ENCODE measurements at places on chromosomes 6 and 20.

DNA sequence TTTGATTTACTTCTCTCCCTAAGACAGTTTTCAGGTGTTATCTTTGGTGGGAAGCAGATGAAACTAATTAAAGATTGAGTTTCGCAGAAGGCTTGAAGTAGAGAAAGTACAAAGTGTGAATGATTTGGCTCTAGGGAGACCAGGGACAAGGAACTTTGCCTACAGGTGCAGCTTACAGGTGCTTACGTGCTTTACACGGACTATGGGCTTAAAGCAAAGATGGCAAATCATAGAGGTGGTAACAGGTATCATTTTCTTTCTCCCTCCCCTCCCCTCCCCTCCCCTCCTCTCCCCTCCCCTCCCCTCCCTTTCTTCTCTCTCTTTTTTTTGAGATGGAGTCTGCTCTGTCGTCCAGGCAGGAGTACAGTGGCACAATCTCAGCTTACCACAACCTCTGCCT is 136.3 kb downstream of the SLC35B3 start:
- no peak for DNase-seq

DNA sequence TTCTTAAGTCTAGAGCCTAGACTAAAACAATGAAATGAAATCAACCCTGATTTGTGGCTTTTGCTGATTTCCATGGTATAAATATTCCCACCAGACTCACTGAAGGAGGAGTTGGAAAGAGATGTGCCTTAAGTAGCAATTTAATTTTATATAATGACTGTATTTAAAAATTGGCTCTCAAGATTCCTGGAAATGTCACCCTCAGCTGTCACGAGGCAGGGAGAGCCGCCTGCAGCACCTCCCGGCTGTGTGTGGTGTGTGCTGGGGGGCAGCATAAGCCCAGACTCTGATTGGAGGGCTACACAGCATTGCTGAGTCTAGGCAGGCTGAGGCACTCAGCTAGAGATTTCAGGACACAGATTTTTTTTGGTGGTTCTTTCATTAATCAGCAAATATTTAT is 40.6 kb upstream of the TMEM181 start:
- DNase-seq: no peak

DNA sequence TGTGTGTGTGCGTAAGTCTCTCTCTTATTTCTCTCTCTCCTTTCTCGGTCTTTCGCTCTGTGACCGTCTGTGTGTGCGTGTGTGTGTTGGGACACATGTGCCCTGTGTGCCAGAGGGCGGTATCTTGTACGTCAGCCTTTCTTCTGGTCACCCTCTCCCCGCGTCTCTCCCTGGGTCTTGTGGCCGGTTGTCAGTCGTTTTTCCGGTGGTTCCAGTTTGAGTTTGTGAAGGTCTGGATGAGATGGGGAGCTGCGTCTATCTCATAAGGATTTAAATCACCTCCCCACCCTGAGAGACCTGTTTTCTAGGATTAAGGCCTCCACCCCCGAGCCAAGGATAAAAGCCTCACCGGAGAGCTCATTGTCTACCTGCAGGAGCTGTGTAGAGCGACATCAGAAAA is 295.5 kb upstream of the ZNF337 start:
- DNase-seq: no peak

GRCh38 chr6:160955508-160956295 is 35.9 kb upstream of the MAP3K4 start:
- DNase-seq: no peak

- no peak for DNase-seq
These were observed 87.3 kb downstream of the FAM120B start for GRCh38 chr6:170393807-170394399.

DNA sequence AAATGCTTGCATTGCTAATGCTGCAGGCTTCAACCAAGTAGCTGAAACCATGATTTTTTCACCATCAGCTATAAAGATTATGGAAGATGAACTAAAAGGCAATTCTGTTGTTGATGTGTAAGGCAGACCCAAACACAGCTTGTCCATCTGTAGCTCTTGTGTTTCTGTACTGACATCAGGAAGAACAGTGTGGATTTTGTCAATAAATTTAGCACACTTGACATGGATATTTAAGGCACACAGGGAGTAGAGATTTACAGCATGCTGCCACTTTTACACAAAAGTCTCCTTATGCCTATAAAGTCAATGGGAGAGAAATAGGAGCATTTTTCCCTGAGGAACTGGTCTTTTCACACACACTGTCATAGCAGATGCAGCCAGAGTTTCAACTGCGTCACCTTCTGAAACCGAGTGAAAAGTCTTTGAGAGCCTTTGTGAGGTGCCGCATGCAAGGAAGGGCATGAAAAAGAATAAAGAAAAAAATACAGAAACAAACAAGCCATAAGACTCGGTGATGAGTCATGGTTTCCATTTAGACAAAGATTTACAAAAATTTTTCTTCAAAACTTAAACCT is 261.4 kb upstream of the TFAP2D start:
- DNase-seq: no peak

- no peak for DNase-seq
These were observed 561.3 kb upstream of the CDH4 start for GRCh38 chr20:60690771-60691170.

- DNase-seq: no peak
These were observed 57.9 kb downstream of the VEGFA start for GRCh38 chr6:43827898-43828297.

- DNase-seq: peak; percentile 61
These were observed 968 bp upstream of the ZMYND8 start for GRCh38 chr20:47357296-47358038.

- peak; percentile 2 for DNase-seq
These were observed 99.4 kb downstream of the BFSP1 start for GRCh38 chr20:17431621-17432364.

DNA sequence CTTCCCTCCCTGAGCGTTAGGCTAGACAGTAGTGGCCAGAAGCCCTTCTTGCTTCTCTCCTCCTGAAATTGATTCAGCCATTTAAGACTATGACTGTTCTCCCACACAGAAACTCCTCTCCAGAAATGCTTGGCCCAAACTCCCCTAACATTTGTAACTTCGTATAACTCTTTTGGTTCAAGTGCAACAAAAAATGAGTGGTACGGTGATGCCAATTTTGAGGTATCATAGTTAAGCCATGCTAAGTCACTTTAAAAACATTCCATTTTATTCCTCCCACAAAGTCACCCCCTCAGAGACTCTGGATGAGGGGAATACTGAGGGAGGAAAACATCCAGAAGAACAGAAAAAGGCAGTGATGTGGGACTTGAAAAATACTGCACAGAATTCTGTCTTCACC is 21.1 kb upstream of the ROS1 start:
- no peak for DNase-seq

- peak; percentile 52 for DNase-seq
These were observed 49.1 kb downstream of the UTRN start for GRCh38 chr6:144334150-144334708.

- DNase-seq: no peak
These were observed 357 bp downstream of the PCSK2 start for GRCh38 chr20:17227219-17227575.

DNA sequence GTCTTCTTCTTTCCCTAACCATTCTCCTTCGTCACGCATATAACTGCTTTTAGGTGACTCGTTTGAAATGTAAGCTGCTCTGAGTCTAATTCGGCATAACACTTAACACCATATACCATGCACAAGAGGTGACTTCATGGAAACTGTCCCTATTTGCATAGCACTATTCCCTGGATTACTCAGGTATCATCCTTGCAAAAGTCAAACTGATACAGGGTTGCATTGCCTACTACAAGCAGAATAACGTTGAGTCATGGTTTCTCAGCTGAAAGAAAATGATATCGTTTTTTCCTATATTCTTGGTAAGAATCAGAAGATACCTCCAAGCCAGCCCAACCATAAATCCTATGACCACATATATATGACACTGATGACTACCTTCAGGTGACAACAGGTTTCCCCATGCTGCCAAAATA is 227.5 kb downstream of the ATXN1 start:
- DNase-seq: no peak

DNA sequence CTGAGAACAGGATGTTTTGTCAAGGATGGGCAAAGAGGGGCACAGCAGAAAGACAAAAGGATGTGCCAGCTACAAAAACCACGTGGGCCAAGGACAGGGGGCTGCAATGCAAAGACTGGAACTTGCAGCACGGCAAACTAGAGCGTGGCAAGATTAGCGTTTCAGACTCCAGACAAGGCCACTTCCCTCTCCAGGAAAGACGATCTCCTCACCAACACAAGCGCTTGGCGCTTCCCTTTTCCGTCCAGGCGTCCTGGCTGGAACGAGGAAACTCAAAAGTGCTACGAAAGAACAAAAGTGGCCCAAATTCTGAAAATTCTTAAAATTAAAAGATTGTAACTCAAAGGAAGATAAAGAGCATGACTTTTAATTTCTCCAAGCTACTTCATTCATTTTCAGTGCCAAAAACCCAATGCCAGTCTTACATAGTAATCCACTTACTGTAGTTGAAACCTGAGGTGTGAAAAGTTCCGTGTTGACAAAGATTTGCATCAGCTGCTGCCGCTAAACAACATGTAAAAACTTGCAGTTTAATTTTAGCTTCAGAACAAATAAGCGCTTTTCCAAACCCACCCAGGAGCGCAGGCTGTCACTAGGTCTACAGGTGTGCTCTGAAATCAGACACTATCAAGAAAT is 207.1 kb upstream of the RREB1 start:
- DNase-seq: no peak

DNA sequence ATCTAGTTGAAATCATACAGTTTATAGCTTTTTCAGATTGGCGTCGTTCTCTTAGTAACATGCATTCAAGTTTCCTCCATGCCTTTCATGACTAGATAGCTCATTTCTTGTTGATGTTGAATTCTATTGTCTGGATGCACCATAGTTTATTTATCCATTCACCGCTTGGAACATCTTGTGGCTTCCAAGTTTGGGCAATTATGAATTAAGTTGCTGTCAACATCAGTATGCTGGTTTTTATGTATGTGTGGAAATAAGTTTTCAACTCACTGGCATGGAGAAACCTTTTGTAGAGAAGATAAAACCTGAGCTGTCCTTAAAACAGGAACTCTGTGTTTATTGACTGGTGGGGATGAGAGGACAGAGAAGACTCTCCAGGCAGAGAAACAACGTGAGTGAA is 248.0 kb downstream of the CDC5L start:
- DNase-seq: no peak

DNA sequence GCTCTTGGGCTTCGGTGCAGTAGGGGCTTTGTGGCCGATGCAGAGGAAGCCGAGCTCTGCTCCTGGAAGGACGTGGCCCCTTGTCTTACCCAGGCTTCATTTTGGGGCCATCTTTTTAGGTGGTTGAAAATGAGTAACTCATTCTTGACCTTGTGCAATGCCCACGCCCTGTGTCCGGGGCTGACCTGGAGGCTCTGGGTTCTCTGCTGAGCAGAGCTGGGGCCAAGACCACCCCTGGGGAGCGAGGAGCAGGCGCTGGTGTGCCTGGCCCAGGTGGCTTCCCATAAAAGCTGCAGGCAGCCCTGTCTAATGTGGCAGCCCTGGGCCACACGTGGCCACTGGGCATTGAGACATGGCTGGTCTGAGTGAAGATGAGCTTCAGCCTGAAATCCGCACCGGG is 25.7 kb downstream of the NTSR1 start:
- no peak for DNase-seq

GRCh38 chr20:5261763-5262162 is 55.0 kb downstream of the PROKR2 start:
- DNase-seq: no peak

DNA sequence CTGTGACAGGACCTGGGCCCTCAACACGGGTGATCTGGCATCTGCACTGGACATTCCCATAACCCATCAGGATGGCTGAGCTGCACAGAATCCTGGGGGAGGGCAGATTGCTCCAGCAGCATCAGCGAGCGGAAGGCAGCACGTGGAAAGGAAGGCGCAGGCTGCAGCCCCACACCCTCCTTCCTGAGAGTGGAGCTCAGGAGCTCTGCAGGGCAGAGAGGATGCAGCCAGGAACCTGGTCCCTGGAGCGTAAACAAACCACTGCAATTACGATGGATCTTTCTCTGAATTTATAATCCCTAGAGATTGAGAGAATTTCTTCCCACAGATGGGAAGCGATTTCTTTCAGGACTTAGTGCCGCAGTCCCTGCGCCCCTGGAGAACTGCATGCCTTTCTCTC is 39.7 kb upstream of the EMILIN3 start:
- no peak for DNase-seq

DNA sequence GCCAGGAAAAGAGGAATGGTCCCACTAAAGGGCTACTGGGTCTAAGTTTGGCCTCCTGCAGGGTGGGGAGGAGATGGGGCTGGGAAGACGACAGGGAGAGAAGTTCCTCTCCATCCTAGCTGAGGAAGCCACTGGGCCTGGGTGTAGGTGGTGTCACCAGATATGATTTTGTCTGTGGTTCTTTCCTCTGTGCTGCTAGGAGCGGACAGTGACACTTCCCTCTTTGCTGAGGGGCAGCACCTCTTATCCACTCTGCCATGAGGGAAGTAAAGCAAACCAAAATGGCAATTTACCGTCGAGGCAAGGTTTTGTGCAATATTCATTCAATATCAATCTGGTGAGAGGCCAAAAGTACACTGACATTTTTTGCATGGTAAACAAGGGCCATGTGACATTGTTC is 33.0 kb upstream of the NR2E1 start:
- no peak for DNase-seq

DNA sequence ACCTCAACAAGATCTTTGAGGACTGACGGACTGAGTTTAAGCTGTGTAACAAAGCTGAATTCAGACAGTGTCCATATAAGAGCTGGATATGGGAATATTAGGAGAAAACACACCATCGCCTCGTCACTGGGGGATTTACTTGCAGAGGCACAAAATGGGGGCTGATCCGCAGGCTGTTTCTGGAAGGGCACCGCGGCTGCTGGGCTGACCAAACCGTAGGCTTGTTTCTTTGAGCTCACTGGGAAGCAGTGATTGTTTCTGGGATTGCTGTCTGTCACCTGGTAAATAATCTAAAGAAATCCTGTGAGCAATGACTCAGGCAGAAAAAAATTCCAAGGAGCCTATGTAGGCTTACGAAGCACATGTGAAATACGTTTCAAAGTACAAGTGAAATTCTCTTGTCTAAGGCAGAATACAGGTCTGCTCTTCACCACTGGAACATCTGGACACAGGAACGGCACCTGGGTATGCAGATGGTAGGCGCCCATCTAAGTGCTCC is 63.9 kb upstream of the MPC1 start:
- no peak for DNase-seq

Data from activated effector memory CD4-positive, alpha-beta T cell treated with Interleukin-2 at 50 U/mL for 16 hours (primary cell).